T-cell (primary cell): ENCODE measurements at places on chromosomes 4 and X.

- no peak for DNase-seq
- no peaks in the 10 kb centered on the region for H3K4me1 ChIP-seq
- no peak overlapping the region for H3K27ac ChIP-seq
- no peaks in the 10 kb centered on the region for H3K27me3 ChIP-seq
Measured at GRCh38 chr4:55561889-55562288, 15.2 kb upstream of the CLOCK start.

DNA sequence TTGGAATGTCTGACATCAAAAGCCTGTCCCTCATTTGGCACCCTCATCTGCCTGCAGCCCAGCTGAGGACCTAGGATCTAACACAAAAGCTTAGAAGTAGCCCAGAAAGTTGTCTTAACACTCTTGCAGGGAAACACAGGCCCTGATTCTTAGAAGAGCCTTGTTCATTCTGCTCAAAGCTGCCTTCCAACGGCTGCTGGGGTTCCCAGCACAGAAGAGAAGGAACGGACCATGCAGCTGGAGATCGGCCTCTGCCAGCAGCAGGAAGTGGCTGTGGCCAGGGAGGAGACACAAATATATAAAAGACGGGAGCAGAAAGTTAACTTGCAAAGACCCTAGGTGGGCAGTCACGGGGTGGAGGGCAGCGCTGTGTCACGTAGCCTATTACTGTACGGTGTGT, 20.4 kb downstream of the PRPS2 start:
- no peaks in the 10 kb centered on the region for H3K27me3 ChIP-seq
- no peak for DNase-seq
- H3K36me3 ChIP-seq, result no peaks in the 10 kb centered on the region
- no peaks in the 10 kb centered on the region for H3K4me1 ChIP-seq

GRCh38 chrX:5236096-5236495, 992.6 kb downstream of the NLGN4X start:
- no peak overlapping the region for H3K27ac ChIP-seq
- no peaks in the 10 kb centered on the region for H3K4me1 ChIP-seq
- H3K4me3 ChIP-seq, result no peak overlapping the region
- H3K27me3 ChIP-seq, result no peaks in the 10 kb centered on the region
- no peak for DNase-seq

- no peaks in the 10 kb centered on the region for H3K27me3 ChIP-seq
- H3K4me1 ChIP-seq, result peaks cover 6% of the 10 kb centered on the region
- DNase-seq, result no peak
- H3K36me3 ChIP-seq, result no peaks in the 10 kb centered on the region
Measured at GRCh38 chr4:26298198-26298947, 22.4 kb upstream of the RBPJ start.

GRCh38 chr4:48976041-48976440, 10.0 kb upstream of the CWH43 start:
- no peak overlapping the region for H3K27ac ChIP-seq
- no peak for DNase-seq
- H3K36me3 ChIP-seq, result no peaks in the 10 kb centered on the region
- H3K27me3 ChIP-seq, result no peaks in the 10 kb centered on the region
- H3K4me3 ChIP-seq, result no peak overlapping the region

GRCh38 chr4:26207631-26208030, 113.2 kb upstream of the RBPJ start:
- H3K4me3 ChIP-seq, result no peak overlapping the region
- no peak overlapping the region for H3K27ac ChIP-seq
- peaks cover 3% of the 10 kb centered on the region for H3K27me3 ChIP-seq
- no peak for DNase-seq

DNA sequence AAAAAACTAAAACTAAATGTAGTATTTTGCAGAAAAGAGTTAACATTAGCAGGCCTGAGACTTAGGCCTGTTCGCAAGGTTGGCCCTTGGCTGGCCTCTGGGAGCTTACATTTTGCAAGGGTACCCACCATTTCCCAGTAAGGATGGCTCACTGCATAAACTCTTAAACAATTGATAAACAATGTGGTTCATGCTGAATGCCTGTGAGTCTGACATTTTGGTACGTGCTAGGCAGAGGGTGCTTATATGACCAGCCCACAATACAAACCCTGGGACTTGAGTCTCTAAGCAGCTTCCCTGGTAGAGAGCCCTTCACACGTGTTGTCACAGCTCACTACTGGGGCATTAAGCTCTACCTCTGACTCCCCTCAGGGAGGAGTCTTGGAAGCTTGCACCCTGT, 7.4 kb downstream of the PRPS2 start:
- H3K27me3 ChIP-seq, result no peaks in the 10 kb centered on the region
- H3K4me3 ChIP-seq, result no peak overlapping the region
- H3K4me1 ChIP-seq, result no peaks in the 10 kb centered on the region
- H3K27ac ChIP-seq, result no peak overlapping the region
- DNase-seq, result no peak
- H3K36me3 ChIP-seq, result peaks cover 5% of the 10 kb centered on the region
